Fibroblast of the aortic adventitia (primary cell): ENCODE measurements at places on chromosomes 6 and 20. TPM values are rescaled to one million over a fixed set of nuclear protein-coding genes. Genes with fewer than 3 reads are reported as not detected.
A peak's percentile ranks its signal among the peaks of the same experiment; 100 is the strongest.

- DNase-seq = no peak
These were observed 36.8 kb downstream of the C6orf118 start for GRCh38 chr6:165272585-165272984.

GRCh38 chr20:45358282-45359068 is 4.5 kb upstream of the SYS1 start:
- peak; percentile 84 for DNase-seq

DNA sequence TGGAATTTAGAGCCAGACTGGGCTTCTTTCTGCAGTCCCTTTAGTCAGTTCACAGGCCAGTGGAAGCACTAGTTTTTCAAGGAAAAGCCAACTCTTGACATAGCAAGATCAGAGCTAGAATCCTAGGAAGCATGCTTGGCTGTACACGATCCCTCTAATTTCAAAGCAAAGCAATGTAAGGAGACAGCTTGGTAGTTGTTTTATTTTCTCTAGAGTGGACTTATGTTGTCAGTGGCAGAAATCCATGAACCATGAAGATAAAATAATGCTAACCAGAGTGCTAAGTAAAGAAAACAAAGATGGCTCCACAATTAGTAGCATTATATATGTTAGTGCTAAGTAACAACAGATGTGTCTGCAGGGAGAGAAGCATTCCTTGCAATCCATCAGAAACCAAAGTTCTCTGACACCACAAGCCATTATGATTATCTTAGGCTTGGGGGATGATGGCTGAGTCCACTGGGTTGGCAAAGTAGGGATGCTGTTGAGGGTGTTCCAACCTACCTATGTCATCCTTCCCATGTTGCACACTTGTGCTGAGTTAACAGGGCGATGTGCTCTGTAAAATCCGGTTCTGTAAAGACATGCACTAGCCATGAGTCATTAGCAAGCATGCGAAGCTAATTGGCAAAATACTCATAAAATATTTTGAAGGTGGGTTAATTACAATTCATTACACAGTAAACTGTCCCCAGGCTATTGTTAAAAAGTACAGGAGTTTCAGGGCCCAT is 115.2 kb downstream of the BMP2 start:
- peak; percentile 2 for DNase-seq

GRCh38 chr20:8423482-8423881 is 291.4 kb downstream of the PLCB1 start:
- no peak for DNase-seq

DNA sequence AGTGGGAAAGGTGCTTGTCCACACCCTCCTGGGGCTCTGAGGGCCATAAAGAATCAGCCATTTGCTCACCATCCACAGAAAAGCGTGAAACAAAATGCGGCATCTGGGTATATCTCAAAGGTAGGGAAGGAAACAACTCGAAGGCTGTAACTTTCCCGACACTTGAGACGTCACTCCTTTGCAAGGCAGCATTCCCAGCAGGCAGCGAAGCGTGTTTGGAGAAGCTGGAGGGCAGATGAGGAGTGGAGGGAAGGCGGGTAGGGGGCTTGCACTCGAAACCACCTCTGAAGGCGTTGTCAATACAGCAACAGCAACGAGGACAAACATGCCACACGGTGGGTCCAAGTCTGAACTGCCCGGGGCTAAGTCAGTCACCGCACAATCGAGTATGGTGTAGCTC is 98.4 kb downstream of the FOXC1 start:
- DNase-seq = no peak

DNA sequence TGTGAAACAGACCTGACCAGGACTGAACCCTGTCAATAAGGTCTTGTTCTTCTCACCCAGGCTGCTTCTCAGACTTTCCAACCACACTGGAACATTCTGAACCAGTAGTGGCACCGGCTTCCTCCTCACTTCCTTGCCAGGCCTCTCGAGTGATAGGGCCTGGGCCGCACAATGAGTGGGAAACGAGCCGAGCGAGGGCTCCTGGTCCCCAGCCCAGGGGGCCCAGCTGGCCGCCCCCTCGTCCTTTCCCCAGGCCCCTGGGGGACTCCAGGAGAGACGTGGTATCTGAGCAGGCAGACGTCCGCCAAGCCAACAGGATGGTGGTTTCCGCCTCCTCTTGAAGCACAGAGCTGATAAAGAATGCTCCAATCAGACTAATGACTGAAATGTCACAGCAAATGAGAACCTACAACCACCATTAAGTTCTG is 117.9 kb downstream of the GMDS start:
- DNase-seq = no peak

- no peak for DNase-seq
These were observed 38.4 kb upstream of the SOX4 start for GRCh38 chr6:21555197-21555596.

- peak; percentile 61 for DNase-seq
These were observed 37.7 kb downstream of the KIF25 start for GRCh38 chr6:168035098-168035660.

DNA sequence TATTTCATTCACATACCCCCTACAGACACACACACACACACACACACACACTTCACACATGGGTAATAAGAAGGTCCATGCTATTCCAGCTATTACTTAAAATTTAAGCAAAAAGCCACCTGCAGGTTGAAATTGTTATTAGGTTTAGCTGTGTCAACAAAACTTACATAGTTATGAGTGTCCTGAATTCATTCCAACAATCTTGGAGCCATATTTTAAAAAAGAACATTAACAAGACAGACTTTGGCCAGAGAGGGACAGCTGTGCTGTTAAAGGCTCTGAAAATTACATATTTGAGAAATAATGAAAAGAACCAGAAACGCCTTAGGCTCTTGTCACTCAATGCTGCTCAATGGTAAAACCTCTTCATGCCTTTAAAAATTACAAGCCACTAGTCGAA is 455.3 kb downstream of the EPM2A start:
- DNase-seq = no peak

Gene RIPPLY2
- not detected in 2 replicates for total RNA-seq

Gene CST4
- not detected in 2 replicates for total RNA-seq

Gene APOM
- 2.0 TPM in 1 of 2 replicates, not detected in the other for total RNA-seq

Gene FABP7
- not detected in 2 replicates for total RNA-seq

Gene BACH2
- 0.27 and 0.65 TPM in 2 replicates for total RNA-seq
